ENCODE measurements at places on chromosomes 11 and 22.

GRCh38 chr11:3021125-3021524 lies 29.0 kb upstream of the NAP1L4 start:
- no peak for DNase-seq

DNA sequence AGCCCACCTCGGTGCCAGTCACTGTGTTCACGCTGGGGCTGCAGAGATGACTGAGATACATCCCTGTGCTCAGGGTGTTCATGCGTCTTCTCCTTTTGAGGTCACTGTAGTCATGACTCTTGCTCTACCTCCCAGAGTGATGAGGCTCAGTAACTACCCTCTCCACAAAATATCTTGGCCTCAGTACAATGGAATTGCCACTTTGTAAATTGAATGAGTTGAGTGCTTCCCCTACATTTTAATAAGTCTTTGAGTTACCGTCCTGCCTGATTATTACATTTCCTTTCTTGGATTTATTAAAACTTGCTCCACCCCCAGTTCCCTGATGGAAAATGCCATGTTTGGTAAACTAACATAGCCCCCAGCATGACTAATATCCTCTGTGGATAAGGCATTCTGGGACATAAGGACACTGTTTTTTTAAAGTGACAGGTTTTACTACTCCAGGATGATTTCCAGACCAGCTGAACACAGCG lies 15.9 kb downstream of the PRSS23 start:
- no peak for DNase-seq

GRCh38 chr11:86156397-86156955 lies 87.6 kb upstream of the PICALM start:
- DNase-seq: no peak

- no peak for DNase-seq
Observed at GRCh38 chr11:33389635-33390034, 132.5 kb downstream of the HIPK3 start.

- DNase-seq: no peak
Observed at GRCh38 chr22:46954781-46955180, 192.3 kb downstream of the TBC1D22A start.

GRCh38 chr11:73246303-73246702 lies 25.8 kb upstream of the P2RY6 start:
- no peak for DNase-seq

DNA sequence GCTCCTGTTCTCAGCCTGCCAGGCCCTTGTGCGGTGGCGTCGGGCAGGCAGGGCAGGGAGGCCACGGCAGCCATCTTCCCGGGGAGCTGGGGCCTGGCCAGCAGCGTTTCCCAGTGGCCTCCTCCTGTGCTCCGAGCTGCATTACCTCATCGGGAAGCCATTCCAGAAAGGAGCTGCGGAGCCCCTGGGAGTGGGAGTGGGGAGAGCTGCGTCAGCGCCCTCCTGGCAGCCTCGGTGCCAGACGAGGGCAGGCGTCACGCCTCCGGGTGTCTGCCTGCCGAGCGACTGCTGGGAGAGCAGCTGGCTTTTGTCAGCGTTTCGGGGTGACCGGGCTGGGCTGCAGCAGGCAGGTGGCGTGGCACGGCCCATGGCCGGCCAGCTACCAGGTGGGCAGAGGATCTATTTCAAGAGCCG lies 30.9 kb upstream of the WNT7B start:
- peak; percentile 96 for DNase-seq

DNA sequence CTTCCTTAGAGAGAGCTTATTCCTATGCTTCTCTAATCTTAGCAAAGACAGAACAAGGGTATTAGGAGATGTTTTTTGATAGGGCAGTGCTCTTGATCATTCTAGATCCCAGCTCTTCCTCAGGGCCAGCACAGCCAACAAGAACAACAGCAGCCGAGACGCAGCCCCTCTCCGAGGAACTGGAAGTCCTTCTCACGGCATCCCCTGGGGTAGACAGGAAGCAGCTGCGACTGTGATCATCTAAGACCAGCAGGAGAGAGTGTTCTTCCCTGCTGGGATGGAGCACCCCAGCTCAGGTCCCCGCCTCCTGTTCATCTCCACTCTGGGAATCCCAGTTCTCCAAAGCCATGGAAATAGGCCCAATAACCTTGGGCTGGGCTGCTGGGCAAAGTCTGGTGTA lies 29.6 kb downstream of the IRAG1 start:
- no peak for DNase-seq

DNA sequence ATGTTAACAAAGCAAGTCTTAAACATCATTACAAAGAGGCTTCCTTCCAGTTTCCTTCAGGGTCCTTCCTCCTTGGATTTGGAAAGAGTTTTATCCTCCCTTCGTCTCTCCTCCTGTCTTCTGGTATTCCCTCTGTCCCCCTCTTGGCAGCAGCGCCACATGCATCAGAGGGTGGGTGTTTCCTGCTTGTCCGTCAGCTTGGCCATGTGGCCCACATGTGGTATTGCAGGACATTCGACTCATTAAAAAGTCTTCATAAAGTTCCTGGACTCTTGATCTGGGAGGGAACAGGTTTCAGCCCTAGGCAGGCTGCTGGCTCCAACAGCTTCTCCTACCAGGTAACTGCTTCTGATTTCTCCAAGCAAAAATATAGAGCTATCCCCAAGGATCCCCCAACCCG lies 189.8 kb downstream of the CSNK2A3 start:
- DNase-seq: no peak

- no peak for DNase-seq
Observed at GRCh38 chr11:15473954-15474837, 359.5 kb downstream of the INSC start.

DNA sequence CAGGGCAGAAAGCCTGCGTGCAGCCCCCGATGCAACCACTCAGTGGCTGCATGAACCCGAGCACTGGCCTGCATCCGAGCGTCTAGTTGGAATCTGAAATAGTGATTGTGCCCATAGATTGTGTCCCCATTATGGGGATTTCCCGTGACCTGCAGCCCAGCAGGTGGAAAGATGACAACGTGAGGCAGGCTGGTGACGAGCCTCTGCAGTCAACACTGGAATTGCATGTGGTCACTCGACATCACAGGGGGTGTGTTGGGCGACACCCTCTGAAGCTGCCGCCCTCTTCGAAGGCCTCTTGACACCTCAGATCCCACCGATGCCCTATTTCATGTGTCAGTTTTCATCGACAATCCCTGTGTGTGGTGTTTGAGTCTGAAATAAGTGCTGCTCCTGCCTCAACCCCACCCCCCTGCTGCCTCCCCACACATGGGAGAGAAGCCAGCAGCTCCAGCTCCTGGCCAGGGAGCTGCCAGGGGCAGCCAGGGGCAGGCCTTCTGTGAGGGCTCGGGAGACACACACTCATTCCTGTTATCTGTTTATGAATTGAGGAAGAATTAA lies 172.0 kb upstream of the B3GAT1 start:
- DNase-seq: peak; percentile 62

- no peak for DNase-seq
Observed at GRCh38 chr22:24950272-24950902, 2.1 kb upstream of the KIAA1671 start.

DNA sequence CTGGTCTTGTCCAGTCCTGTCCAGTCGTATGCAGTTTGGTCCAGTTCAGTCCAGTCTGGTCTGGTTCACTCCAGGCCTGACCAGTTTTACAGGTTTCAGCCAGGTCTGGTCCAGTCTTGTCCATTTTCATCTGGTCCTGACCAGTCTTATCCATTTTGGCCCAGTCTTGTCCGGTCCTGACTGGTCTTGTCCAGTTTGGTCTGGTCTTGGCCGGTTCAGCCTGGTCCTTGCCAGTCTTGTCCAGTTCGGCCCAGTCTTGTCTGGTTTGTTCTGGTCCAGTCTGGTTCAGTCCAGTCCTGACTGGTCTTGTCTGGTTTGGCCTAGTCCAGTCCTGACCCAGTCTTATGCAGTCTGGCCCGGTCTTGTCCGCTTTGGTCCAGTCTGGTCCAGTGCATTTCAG lies 380.2 kb downstream of the OR4C45 start:
- peak; percentile 38 for DNase-seq

- DNase-seq: no peak
Observed at GRCh38 chr22:43011079-43011478, 3.9 kb downstream of the PACSIN2 start.

- DNase-seq: no peak
Observed at GRCh38 chr11:59800390-59801025, 10.1 kb downstream of the MRPL16 start.

- DNase-seq: no peak
Observed at GRCh38 chr11:17117262-17117661, 39.8 kb upstream of the RPS13 start.

GRCh38 chr11:1039481-1040427 lies 3.2 kb upstream of the MUC6 start:
- DNase-seq: no peak

DNA sequence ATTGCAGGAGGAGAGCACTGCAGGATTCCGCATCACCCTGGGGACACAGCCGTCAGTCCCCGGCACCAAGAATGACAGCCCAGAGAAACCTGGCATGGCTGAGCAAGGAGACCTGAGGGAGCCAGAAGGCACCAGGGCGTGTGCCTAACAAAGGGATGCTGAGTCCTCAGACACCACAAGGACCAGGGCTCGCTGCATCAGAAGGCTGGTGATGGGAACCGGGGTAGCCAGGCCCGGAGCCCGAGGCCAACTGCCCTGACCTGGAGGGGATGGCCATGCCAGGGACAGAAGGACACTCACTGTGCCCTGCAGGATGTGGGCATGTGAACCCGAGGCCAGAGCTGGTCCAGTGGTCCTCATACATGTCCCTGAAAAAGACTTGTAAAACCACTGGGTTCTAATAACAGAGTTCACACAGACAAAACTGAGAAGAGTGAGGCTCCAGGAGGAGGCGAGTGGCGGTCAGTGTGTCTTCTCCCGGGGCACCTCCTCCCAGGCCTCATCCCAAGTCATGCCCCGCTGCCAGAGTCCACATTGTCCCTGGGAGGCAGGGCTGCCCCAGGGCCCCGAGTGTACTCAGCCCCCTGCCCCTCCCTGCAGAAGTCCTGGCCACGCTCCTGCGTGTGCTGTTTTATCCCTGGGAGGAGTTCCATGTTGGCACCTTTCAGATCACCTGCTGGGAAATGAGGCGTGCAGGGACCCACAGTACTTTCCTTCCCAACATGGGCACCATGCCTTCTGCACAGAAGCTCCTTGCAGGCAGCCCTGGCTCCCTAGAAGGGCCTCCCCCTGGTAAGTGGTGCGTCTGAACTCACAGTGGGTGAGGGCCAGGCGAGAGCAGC lies 42.5 kb downstream of the TBX1 start:
- DNase-seq: no peak

GRCh38 chr11:72333661-72334060 lies 89.7 kb upstream of the PHOX2A start:
- DNase-seq: no peak

DNA sequence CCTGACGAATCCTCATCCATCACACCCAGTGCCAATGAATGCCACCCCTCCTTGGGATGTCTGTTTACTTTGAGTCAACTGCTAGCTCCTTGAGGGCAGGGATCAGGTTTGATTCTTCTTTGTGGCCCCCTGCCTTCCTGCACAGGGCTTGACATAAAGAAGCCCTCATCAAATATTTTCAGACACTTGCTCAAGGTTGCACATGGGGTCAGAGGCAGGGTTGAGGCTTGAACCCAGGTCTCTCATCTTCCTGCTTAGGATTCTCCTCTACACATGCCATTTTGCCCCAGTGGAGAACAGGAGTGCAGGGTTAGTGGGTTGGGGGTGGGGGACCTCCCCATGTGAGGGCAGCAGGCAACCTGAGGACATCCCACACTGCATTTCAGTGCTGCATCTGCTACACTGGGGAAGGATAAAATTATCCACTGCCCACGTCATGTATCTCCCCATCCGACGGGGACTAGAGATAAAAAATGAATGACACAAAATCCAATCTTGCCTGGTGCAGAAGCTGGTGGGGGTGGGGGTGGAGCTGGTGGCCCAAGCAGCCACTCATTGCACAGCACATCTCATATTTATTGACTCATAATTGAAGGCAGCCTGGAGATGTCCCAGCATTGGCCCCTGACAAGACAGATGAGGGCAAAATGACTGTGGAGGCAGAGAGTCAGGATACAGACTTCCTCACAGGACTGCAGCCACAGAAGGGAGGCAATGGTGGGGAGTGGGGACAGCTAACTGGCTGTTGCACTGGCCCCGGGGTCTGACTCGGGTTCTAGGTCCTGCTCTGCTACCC lies 41.3 kb downstream of the NEU3 start:
- no peak for DNase-seq

GRCh38 chr22:36104988-36105387 lies 55.6 kb downstream of the APOL3 start:
- no peak for DNase-seq

GRCh38 chr11:30471244-30471643 lies 114.9 kb downstream of the MPPED2 start:
- no peak for DNase-seq

DNA sequence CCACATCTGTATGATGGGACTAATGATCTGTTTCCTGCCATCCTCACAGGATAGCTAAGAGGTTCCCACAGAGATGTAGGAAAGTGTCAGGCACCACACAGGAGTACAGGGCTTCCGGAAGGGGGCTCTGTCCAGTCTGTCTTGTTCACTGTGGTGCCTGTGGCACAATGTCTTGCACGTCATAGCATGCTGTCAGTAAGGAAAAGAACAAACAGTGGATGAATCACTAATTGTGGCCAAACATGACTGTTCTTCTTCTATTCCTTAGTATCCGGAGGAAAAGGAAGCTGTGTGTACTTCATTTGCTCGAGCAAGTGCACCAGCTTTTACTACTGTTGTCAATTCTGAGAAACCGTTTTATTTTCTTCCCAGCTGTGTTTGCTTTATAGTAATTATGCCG lies 73.4 kb upstream of the YWHAH start:
- DNase-seq: no peak

GRCh38 chr11:5658318-5658717 lies 26.6 kb downstream of the TRIM5 start:
- DNase-seq: no peak

DNA sequence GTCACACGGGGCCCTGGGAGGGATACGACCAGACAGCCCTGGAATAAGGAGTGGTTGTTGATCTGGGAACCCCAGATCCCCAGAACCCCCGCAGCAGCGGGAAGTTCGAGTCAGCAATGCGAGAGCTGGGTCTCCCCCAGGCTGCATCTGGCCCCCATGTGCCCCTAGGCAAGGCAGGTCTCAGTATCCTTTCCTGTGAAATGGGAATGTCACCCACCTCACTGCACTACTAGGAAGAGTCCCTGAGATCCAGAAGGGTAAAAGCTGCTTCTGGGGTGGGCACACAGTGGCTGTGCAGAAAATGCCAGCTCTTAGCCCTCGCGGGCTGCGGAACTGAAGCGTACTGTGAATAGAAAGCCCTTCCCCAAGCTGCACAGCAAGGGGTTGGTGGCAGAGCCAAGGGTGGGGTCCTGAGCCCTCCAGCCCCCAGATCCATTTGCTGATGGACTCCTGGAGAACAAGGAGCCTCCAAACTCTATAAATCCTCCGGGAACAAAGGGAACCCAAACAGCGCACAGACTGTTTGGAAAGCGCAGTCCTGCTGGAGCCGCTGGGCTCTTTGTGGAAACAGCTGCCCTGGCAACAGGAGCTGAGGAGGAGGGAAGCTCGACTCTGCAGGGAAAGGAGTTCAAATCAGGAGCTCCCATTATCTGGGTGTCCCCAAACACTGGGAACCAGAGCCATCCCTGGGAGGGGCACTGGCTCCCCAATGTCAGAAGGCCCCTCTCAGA lies 68.2 kb upstream of the SHISAL1 start:
- DNase-seq: peak; percentile 56
